ENCODE measurements at places on chromosomes 5 and 9.

DNA sequence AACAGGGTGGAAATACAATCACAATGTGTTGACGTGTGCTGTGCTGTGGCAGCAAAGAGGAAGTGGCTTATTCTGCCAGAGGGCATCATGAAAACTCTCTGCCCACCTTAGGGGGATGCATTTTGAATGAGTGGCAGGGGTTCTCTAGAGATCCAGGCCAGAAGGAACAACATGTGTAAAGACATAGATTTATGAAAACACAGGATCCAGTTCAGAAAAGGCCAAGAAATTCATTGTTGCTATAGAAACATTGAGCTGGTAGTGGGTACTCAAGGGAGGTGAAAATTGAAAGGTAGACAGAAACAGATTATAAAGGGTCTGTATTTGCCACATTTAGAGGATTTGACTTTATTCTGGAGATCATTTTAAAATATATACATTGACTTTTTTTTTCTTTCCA is 417.7 kb downstream of the ENC1 start:
- DNase-seq, result no peak

- DNase-seq, result no peak
Measured at GRCh38 chr9:87180361-87180760, 233.1 kb upstream of the GAS1 start.

- no peak for DNase-seq
Measured at GRCh38 chr5:107099506-107099905, 571.2 kb downstream of the EFNA5 start.

DNA sequence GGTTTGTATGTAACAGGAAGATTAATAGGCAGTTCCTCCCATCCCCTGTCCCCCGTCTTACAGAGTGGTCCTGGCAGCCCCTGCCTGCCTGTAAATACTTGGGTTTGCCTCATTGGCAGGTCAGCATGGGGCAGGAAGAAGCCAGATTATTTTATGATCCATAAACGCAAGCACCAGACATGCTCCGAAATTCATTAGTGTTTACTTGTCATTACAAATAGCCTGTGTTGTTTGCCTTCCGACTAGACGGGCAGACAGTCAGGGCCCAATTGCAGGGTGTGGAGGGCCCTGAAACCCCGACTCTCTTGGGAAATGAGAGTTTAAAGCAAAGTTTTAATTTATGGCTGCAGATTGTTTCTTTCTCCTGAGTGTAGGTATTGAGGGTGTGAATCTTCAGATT is 97.2 kb downstream of the RALGPS1 start:
- no peak for DNase-seq

DNA sequence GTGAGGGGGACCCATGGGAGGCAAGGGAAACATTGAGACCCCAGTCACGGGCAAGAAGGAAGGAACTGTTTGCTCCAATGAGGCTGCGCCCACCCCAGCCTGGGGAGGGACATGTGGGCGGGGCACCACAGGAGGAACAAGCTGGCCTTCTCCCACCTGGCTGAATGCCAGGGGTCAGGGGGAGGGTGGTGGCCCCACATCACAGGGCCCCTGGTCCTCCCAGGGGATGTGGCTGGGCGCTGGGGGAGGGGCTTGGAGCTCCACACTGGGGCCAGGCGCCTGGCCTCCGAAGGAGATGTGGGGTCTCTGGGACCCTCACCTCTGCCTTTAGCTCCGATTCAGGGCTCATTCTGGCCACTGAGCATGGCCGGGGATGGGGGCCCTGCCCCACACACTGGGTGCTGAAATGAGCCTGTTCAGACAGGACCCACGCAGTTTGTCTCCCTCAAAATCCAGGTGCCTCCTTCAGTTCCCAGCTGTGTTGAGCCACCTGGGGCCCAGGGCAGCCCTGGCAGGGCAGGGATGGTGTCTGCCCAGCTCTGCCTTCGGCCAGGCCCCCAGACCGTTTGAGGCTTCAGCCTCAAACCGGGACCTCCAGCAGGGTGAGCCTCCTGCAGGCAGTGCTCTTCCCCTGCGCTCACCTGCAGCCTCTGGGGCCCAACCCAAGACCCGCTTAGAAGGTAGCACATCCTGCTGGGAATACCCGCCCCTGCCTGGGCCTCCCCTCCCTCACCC is 33.2 kb upstream of the NOTCH1 start:
- DNase-seq, result no peak

- no peak for DNase-seq
Measured at GRCh38 chr9:93967020-93967803, 12.1 kb upstream of the BARX1 start.

DNA sequence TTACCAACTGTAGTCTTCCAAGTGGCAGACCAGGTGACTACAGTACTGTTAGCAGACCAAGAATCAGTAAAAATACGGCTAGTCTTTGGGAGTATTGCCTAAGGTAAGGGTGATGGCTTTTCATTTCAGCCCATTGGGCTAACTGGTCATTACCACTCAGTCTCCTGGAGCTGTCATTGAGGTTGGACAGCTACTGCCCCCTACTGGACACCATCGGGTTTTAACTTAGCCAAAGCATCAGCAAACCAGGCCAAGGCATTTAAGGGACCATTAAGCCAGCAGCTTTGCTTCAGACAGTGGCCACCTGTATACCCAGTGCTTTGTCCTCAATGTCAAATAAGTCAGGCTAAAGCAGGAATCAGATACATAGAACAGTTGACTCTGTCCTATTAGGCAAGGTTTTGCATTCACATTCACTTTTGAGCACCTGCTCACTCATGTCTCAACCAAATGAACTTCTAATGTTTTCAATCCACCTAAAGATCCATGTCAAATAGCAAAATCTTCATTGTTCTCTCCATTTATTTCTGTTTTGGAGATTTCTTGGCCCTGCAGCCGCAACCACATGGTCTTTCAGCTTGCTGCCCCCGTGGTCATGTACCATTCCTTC is 117.2 kb downstream of the INVS start:
- peak; percentile 68 for DNase-seq
